HT1080 (cell line): ENCODE measurements at places on chromosomes 13 and 19. TPM values are rescaled to one million over a fixed set of nuclear protein-coding genes. Genes with fewer than 3 reads are reported as not detected.
A peak's percentile ranks its signal among the peaks of the same experiment; 100 is the strongest.

GALP gene
- total RNA-seq = not detected in 2 replicates

ZNF552 gene
- 6.7 and 8.0 TPM in 2 replicates for total RNA-seq

DNA sequence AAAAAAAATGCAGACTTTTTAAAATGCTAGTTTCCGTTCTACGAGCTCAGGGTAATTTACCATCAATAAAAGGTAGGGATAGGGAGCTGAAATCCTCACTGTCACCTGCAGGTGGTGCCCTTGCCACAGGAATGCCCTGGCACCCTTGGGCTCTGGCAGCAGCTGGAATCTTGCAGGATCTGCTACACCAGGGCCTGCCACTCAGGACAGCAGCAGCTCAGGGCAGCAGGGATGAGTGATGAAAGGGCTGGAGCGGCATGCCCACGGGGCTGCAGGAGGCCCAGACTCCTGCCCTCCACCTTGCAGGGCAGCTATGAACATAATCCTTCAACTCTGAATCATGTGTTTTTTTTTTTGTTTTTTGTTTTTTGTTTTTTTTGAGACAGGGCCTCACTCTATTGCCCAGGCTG lies 54.0 kb downstream of the GNG7 start:
- peak; percentile 64 for DNase-seq

GRCh38 chr13:76820759-76821158 lies 65.4 kb downstream of the KCTD12 start:
- DNase-seq = no peak

GRCh38 chr13:44651724-44652123 lies 75.6 kb upstream of the TSC22D1 start:
- DNase-seq = no peak

- DNase-seq = no peak
These were observed 7.3 kb downstream of the ADPRHL1 start for GRCh38 chr13:113445791-113446487.
